Tracheal epithelial cell (primary cell): ENCODE measurements at places on chromosomes 2 and 18. TPM values are rescaled to one million over a fixed set of nuclear protein-coding genes. Genes with fewer than 3 reads are reported as not detected.

The FHOD3 gene
- 14.7 and 20.5 TPM in 2 replicates for total RNA-seq

The ALPG gene
- total RNA-seq, result under 0.01 TPM in 1 of 2 replicates, not detected in the other

The CPS1 gene
- 19.8 and 21.4 TPM in 2 replicates for total RNA-seq

The CCDC121 gene
- 0.85 and 1.9 TPM in 2 replicates for total RNA-seq

The SEC11C gene
- 24.3 and 30.1 TPM in 2 replicates for total RNA-seq

The FBXO15 gene
- total RNA-seq, result 0.48 TPM in 1 of 2 replicates, not detected in the other

The PLGLB1 gene
- total RNA-seq, result 0.24 and 2.3 TPM in 2 replicates

The RNASEH1 gene
- 26.4 and 29.6 TPM in 2 replicates for total RNA-seq

The DUSP2 gene
- total RNA-seq, result 10.6 and 11.1 TPM in 2 replicates

The SLC40A1 gene
- total RNA-seq, result 1.4 and 1.7 TPM in 2 replicates

The VWC2L gene
- not detected in 2 replicates for total RNA-seq

The IL36RN gene
- total RNA-seq, result 1.1 and 8.4 TPM in 2 replicates

The TEX44 gene
- total RNA-seq, result not detected in 2 replicates

The CDH2 gene
- under 0.01 and 22.9 TPM in 2 replicates for total RNA-seq

The RAB6C gene
- not detected in 2 replicates for total RNA-seq

The RSAD2 gene
- total RNA-seq, result 0.21 and 2.2 TPM in 2 replicates
